ENCODE measurements at places on chromosomes 4 and X. TPM values are rescaled to one million over a fixed set of nuclear protein-coding genes. Genes with fewer than 3 reads are reported as not detected.

GRCh38 chrX:115047181-115047580, 29.8 kb upstream of the IL13RA2 start:
- no peak for DNase-seq

DNA sequence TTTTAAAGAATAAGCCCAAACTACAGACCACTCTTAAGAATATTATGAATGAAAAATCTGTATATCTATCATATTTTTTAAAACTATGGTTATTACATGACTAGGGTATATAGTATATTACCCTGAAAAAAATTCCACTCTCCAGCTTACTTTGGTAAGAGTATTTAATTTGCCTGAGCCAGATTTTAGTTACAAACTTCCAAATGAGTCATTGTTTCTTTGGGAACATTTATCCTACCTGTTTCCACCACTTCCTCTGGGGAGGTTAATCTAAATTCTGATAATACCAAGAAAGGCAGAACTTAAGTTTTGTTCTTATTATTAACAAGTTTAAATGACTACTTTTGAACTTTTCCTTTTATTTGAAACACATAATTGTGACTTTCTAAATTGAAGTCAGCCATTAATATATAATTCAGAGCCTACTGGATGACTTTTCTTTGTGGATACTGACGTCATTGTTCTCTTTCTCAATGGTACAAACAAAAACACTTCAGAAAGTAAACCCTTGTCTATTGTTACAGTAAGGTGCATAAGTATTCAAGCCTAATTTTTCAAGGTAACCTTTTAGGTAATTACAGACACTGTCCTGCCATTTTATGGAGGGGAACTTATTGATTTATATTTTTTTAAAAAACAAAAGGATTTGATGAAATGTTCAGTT, 135.6 kb upstream of the TLL1 start:
- DNase-seq: no peak

DNA sequence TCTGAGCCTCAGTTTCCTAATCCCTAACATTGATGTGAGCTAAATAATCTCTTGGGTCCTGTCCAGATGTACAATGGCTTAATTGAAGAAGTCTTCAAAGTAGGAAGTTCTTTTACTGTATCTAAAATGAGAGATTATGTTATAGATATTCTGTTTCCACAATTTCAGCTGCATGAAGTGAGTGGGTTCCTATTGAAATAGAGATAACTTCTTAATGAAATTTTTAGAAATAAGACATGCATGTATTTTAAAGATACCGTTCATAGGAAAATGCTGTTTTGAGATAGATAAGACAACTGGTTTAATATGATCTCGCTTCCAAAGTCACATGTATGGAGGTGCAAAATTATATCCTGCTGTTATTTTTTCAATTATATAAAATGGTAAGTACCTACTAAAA, 71.9 kb downstream of the CLDN22 start:
- no peak for DNase-seq

- DNase-seq: no peak
These were observed 33.9 kb upstream of the AFAP1 start for GRCh38 chr4:7973545-7973981.

DNA sequence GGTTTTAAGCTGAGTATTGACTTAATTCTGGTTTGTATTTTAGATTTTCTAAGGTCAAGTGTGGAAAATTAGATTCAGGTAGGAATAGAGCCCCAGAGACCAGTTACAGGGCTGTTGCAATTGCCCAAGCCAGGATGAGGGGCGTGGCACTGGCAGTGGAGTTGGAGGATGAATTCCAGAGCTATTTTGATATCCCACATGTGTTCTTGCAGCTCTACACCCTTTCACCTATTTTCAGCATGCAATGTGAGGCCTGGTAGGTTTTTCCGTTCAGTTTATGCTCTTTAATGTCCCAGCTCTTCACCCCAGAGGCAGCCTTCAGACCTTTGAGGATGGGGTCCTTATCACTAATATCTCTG, 17.9 kb upstream of the OGT start:
- DNase-seq: no peak

GRCh38 chr4:182142176-182143085, 100.8 kb upstream of the TENM3 start:
- peak; percentile 76 for DNase-seq

- DNase-seq: no peak
These were observed 30.4 kb downstream of the CFAP299 start for GRCh38 chr4:80365928-80366327.

DNA sequence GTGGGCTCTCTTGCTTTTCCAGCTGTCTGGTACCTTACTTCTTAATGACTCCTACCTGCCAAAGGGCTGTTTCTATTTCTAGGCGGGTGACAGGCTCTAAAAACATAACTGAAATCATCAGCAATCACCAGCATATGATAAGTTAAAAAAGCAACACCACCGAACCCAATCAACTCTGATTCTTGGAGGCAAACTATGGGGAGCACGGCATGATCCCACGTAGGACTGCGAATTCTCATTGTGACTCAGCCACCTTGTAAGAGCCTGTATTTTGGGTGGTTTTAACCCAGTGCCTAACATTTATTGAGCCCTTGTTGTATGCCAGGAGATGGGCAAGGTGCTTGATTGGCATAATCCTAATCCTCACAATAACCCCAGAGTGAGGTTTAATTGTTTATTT, 156.8 kb downstream of the PACRGL start:
- DNase-seq: no peak

GRCh38 chr4:38509551-38509950, 154.4 kb upstream of the KLF3 start:
- DNase-seq: no peak

DNA sequence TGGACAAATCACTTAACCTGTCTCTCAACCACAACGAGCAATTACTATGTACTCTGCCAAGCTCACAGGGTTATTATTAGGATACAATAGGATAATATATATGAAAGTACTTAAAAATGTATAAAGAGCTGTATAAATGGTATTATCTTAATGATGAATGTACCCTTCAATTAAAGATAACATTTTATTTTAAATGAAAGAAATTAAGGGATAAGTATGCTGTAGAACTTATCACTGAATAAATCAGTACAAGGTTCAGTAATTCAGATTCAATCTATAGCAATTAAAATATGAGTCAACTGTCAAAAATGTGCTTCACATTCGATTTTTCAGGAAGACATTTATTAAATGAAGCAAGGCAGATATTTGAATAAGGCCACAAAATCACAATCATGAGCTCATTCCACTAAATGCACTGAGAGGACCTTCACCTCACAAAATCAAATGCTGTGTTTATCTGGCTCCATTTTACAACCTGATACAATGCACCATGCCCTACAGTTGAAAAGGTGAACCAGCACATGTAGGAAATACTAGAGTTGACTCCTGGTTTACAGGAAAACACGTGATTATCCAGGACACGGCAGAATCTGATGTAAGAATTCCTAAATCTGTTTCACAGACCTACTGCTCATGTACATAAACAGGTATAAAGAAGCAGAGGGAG, 4.4 kb downstream of the LRCH2 start:
- no peak for DNase-seq

DNA sequence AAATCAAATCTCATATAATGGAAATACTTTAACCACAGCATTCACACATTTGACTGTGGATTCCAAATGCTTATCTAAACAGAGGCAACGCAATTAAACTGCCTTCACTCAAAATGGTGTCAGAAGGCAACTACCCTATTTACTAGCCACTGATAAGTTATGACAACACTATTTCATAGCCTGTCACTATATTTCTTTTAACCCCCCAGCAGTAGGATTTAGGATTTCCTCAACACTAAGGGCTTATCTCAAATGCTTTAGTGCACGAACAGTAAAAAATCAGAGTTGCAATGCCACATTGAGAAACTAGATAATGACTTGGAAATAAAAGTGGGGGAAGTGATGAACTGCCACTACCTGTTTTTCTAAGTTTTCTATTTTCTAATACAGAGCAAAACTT, 66.7 kb downstream of the DHX15 start:
- no peak for DNase-seq

DNA sequence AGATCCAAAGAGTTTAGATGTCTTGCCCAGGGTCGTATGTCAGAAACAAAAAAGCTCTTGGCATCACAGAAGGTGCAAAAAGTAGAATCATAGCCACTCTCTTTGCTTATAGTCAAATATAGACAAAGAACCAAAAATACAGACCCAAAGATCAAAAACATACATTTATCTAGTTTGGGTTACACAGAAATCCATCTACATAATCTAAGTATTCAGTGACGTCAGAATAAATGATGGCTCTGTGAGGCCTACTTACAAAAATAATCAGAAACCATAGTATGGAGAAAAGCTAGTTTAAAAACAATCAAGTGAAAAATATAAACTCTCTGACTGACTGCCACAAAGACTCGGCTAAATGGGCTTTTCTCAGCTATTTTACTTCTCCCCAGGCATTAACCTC, 126.8 kb downstream of the MAPK10 start:
- DNase-seq: no peak

GRCh38 chr4:2535376-2536192, 863 bp upstream of the FAM193A start:
- DNase-seq: peak; percentile 87

DNA sequence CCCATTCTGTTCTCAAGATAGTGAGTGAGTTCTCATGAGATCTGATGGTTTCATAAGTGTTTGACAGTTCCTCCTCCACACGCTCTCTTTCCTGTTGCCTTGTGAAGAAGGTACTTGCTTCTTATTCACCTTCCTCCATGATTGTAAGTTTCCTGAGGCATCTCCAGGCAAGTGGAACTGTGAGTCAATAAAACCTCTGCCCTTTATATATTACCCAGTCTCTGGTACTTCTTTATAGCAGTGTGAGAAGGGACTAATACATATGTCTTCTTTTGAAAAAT, 58.4 kb downstream of the CFAP299 start:
- no peak for DNase-seq

DNA sequence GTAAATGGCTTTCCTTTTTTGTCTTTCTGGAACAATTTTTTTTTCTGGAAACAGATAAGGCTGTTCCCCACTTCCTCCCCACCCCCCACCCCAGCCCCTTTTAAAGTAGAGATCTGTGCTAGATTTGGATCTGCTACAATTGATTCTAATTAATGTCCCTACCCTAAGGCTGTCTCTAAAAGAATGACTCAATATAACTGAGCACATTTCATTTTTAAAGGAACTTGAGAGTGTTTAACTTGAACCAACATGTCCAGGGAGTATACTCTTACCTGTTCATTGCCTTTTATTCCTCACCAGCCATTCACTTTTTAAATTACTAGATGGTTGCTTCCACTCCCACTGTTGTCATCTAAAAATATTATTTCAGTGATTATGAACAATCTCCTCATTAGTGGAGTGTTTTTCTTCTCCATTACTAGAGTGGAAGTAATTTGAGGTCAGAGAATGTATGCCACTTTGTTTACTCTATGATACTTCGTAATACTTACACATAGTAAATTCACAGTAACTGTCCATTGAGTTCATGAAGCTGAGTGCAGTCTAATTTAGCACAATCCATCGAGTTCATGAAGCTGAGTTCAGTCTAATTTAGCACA, 14.1 kb upstream of the CNOT6L start:
- DNase-seq: no peak

DNA sequence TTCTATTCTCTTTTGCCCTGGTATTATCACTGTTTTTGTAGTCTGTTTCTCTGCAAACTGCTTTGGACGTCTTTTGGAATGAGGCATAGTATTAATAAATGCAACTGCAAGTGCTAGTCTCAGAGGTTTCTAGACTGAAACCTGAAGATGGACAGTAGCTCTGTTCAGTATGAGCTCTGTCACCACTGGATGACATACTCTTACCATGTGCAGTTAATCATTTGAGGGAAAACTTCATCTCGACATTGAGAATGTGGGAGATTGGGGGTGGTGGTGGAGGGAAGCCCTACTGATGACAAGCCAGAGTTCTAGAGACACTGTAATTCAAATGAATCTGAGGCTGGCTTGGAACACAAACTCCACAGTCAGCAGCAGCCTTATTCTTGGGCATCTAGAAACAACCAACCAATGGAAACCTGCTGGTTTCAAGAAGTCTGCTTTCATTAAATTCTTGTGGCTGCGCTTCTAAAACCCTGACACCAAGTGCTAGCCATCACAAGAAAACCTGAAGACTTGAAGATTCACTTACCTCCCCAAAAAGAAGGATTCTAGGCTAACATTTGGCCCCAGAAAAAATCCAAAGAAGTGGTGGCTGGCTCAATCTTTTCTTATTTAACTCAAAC, 161.7 kb downstream of the RASL11B start:
- no peak for DNase-seq

- no peak for DNase-seq
These were observed 362.5 kb upstream of the TRAM1L1 start for GRCh38 chr4:117447925-117448324.

Gene RBMX
- 115 TPM for total RNA-seq

Gene GPM6B
- total RNA-seq: 7.6 TPM

Gene NSG1
- total RNA-seq: 0.57 TPM

Gene TBC1D8B
- total RNA-seq: 9.2 TPM

Gene DKK2
- total RNA-seq: 1.1 TPM

Gene TCP11X2
- not detected for total RNA-seq

Gene TRAM1L1
- total RNA-seq: 2.5 TPM
